ENCODE measurements at places on chromosomes 1 and 21.

GRCh38 chr1:88890791-88891317, 513 bp downstream of the GTF2B start:
- peak; percentile 39 for DNase-seq

DNA sequence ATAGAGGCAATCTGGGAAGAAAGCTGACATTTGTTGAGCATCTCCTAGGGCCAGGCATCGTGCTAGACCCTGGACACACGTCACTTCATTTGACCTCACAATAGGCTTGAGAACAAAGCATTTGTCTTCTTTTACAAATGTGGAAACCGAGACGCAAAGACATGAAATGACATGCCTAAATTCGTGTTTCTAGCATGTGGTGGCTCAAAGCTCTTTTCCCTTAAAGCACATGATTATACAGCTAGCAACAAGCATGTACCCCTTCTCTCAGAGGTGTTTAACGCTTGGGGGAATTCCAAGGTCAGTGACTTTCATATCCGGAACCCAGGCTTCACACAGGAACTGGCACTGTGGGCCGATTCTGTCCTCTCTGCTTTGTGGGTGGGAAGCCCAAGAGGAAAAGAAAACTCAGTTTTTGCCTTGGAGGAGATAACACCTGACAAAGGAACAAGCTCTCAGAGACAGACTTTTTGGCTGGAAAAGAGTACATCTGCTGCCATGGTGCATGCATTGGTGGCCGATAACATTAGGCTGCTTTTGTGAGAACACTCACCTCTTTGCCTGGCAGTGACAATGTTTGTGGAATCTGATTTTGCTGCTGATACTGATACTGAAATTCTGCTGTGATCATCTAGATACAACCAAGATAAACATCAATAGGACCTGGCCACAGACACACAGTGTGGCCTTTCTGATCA, 15.4 kb upstream of the CD2 start:
- DNase-seq: no peak

GRCh38 chr1:172085317-172085716, 244.0 kb downstream of the DNM3 start:
- DNase-seq: no peak

- no peak for DNase-seq
Measured at GRCh38 chr1:28450561-28450960, 55.3 kb upstream of the RCC1 start.

DNA sequence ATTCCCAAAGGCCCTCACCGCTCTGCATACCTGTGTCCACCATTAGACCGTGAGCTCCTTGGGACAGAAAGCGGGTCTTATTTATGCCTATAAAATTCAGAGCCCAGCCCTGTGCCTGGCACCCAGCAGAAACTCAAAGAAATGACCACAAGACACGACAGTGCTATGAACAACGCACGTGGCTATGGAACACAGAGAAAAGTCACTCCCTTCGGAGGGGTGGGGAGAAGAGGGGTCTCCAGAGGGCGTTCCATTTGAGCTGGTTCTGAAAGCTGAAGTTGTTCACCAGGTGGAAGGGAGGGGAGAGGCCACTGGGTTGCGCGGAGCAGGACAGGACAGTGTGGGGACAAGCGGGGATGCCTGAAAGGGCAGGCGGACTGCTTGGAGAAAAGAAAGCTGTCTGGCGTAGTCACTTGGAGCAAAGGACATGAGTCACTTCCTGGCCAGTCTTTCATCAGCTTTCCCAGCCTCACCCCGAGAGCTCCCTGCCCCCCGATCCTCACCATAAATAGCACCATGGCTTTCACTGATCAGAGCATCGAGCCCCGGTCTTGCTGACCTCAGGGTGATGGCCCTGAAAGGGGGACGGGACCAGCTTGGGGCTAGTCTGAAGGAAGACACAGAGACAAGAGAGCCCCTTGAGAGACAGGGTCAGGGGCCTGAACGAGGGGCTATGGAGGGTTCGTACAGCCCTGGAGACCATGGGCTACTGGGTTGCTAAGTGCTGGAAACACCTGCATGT, 28.5 kb downstream of the ECE1 start:
- peak; percentile 96 for DNase-seq

GRCh38 chr1:29953961-29954360, 717.6 kb downstream of the PTPRU start:
- no peak for DNase-seq

DNA sequence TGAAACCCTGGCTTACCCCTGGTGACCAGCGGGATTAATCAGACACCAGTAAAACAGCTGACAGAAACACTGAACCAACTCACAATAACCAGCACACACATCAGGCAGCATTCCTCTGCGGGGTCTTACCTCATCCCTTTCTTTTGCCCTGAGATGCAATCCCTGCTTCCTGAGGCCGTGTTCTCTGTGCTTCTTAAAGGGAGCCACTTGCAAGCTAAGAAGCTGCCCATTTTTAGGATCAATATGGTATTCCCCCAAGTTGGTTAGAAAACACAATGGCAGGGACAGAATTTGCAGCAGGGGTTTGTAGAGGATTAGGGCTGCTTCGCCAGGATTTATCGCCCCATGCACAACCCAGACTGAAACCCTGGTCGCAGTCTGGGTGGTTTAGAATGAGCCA, 74.7 kb upstream of the OLIG2 start:
- no peak for DNase-seq

GRCh38 chr1:242745079-242745478, 220.6 kb upstream of the PLD5 start:
- no peak for DNase-seq

DNA sequence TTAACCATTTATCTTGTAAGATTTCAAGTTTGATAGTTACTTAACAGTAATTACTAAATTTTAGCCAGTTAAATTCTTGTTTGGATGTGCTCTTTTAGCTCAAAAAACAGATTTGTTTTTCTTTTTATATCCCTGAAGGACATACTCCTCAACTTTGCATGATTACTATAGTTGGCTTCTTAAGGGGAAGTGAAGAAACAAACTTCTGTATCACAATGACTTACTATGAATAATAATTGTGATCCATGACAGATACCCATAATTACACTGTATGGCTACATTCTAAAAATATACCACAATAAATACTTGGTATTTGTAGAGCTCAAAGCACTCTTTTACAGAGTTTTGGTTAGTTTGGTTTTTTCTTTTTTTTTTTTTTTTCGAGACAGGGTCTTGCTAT, 55.8 kb downstream of the IARS2 start:
- DNase-seq: no peak
